ENCODE measurements at places on chromosomes 2 and 18.

- no peak for DNase-seq
These were observed 37.9 kb downstream of the MCFD2 start for GRCh38 chr2:46877619-46878113.

DNA sequence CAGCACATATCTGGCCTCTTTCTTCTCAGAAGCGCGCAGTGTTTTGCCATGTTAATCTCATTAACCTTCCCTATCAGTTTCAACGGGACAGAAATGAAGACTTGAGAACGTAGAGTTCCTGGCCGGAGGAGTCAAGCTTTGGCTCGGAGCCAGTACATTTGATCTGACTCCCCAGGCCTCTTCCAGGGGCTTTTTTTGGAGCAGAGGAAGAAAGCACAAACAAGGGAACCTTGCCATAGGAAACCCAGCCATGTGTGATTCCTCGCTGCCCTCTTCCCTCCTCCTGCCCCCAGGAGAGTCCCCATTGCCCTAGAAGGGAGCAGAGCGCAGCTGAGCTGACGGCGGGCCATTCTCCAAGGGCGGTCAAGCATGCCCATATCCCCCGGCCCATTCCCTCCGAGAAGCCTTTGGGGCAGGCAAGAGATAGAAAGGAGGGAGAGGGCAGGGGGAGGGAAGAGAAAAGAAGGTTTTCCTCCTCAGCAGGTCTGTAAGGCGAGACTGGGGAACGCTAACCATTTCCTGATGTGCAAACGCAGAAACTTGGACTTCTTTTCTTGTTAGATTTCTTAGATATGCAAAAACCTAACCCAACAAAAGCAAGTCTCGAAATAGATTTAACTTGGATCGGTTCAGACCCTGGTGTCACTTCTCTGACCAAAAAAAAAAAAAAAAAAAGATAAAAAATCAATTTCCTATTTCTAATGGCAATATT is 63.7 kb upstream of the POU3F3 start:
- DNase-seq, result no peak

DNA sequence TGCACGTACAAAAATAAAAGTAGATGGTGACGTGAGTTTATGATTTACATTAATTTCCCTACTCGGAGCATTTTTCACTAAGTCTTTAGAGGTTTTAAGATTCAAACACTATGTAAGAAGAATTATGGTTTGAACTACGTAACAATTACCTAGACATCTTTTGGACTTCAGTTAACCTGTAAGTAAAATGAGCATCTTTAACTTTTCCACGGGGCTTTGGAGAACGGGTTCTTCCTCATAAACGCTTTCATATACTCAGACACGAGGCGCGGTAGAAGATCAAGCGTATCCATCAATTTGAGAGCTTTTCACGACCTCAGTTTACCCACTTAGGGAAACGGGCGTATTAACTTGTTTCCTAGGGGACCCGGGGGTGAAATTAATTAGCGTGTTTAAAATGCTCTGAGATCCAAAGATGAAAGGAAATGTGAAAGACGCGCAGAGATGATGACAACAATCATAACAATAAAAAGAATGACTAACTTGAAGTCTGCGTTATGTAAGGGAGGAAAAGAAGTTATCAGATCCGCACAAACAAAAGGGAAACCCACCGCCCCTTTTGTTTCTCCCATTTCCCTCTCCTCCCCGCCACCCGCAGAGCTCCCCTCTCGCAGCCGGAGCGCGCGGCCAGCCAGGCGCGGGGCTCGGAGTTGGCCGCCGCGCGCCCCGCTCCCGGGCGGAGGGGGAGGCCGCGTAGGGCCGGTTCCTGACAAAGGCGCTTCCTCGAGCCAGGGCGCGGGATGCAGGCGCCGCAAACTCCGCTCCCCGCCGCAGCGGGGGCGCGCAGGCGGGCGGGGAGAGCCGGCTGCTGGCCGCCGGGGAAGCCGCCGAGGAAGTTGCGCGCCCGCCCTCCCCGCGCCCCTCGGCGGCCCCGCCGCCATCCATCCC is 807 bp downstream of the PELI1 start:
- DNase-seq, result peak; percentile 62

GRCh38 chr2:193900292-193900691 is 1705.6 kb upstream of the TMEFF2 start:
- DNase-seq, result no peak

All from suppressor macrophage treated with lipopolysaccharide for 1 hour (primary cell).